Right atrium auricular region (tissue), 2 donors: ENCODE measurements at places on chromosomes 1 and 21. TPM values are rescaled to one million over a fixed set of nuclear protein-coding genes. Genes with fewer than 3 reads are reported as not detected.

Gene GBP1
- 5.7 TPM for total RNA-seq

Gene FMO3
- total RNA-seq: 2.4 TPM

Gene KIRREL1
- 12.3 TPM for total RNA-seq

Gene C1orf141
- not detected for total RNA-seq
